ENCODE measurements at places on chromosomes 1 and 21. TPM values are rescaled to one million over a fixed set of nuclear protein-coding genes. Genes with fewer than 3 reads are reported as not detected.
A peak's percentile ranks its signal among the peaks of the same experiment; 100 is the strongest.

DNA sequence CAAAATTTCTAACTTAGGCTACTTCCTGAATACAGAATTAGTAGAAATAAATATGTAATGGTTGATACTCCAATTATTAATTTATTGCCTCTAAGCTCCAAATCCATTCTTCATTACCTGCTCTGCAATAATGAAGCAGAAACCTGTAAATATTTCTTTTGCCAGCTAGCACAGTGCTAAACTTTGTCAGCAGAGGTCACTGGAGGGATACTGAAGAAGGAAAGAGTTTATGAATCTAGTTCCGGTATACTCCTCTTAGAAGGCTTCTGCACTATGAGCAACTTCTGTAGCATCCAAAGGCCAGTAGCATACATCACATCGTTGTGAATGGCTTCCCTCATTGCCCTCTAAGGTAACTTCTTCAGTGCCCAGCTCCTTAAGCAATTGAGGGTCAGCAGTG is 81.0 kb upstream of the LHX8 start:
- DNase-seq: peak; percentile 0

DNA sequence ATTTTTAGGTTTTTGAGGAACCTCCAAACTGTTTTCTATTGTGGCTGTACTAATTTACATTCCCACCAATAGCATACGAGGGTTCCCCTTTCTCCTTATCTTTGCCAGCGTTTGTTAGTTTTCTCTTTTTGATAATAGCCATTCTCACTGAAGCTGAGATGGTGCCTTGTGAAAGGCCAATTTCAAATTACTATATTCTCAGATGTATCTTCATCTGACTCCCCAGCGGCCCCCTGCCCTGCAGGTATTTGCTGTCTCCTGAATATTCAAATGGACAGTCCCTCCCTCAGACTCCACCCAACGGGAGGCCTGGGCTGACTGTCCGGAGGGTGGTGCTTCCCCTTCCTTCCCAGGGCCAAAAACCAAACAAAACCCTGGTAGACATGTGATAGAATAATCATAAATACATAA is 33.5 kb upstream of the TARBP1 start:
- DNase-seq: no peak

GRCh38 chr1:113021430-113022085 is 51.4 kb upstream of the LRIG2 start:
- no peak for DNase-seq

DNA sequence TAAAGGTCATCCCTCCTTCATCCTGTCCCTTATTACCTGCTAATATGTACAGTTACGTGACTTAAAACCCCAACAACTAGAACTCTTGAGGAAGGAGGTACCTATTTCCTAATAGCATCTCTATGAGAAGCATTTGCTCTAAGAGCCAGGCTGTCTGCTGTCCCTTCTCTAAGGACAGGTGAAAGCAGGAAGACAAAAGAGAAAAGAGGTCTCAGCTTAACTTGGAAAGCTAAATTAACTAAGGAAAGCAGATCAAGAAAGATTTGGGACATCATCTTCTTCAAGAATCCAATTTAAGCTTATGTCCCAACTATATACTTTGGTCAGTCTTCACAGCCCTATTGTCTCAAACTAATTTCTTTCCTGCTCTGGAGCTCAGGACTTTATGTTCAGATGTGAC is 2.9 kb downstream of the EGLN1 start:
- DNase-seq: no peak

- DNase-seq: no peak
Observed at GRCh38 chr21:35328856-35329455, 279.9 kb upstream of the RUNX1 start.

The TRIM67 gene
- 0.08 TPM for polyA plus RNA-seq

Data from muscle of arm (tissue), 14 donors.